ENCODE measurements at places on chromosomes 5 and 9.

DNA sequence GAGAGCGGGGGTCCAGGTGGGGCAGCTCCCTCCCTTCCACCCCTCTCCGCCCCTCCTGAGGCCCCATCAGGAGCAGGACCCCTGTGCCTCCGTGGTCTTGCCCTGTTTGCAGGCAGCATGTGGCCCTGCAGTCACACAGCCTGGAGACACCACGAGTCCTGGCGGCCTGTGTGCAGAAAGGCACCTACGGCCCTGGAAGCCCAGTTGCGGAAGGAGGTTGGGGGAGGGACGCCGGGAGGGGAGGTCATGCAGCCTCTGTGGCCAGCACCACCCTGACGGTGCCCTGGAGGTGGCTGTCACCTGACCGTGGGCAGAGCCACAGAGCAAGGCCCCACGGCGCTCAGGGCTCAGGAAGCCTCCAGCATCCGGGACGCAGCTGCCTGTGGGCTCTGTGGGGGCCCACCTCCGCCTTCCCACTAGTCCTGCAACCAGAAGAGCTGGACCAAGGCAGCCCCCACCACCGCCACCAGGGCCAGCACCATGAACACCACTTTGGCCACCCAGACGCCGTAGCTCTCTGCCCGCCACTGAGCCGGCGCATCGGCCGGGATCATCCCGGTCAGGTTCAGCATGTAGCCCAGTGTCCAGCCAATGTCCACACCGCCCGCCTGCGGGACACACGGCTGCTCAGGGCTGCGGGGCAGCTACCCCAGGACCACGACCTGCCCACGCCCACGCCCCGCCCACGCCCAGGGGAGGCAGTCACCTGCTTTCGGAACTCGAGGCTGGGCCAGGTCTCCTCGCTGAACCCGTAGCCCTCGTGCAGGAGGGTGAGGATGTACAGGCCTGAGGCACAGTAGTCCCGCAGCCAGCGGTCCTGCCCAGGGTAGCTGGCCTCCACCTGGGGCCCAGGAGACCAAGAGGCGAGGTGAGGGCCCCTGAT, 6.4 kb downstream of the ENTPD8 start:
- DNase-seq: no peak

GRCh38 chr5:169751490-169751889, 114.4 kb downstream of the DOCK2 start:
- DNase-seq: no peak

DNA sequence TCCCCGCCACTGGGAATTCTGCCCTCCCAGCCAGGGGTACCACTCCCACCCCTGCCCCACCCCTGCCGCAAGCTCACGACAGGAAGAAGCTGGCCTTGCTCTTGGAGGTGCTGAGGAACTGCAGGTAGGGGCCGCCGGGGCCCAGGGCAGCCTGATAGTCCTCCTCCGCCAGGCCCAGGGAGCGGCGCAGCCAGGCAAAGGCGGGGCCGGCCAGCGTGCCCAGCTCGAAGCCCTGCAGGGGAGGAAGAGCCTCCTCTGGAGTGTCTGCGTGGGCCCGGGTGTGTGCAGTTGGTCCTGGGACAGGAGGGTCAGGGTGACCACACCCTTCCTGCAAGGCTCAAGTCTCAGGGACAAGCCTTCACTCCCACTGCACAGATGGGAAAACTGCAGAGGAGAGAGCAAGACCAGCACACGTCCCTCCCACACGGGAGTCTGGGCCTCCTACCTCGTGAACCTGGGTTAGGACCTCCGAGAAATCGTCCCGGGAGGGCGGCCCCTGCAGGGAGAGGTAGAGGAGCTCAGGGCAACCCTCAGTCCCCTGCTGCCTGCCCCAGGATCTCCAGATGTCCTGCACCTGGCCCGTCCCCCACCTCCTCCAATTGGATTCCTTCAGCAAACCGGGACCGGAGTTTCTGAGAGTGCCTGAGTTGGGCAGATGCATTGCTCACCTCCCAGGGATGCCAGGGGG, 2.4 kb downstream of the PIP5KL1 start:
- DNase-seq: no peak

GRCh38 chr5:118990582-118990981, 2.2 kb upstream of the DTWD2 start:
- no peak for DNase-seq

All from CD4-positive, alpha-beta T cell treated with Interleukin-6 at 100 ng/mL for 8 hours (primary cell).